Kidney epithelial cell (primary cell): ENCODE measurements at places on chromosomes 2 and 18. TPM values are rescaled to one million over a fixed set of nuclear protein-coding genes. Genes with fewer than 3 reads are reported as not detected.

The MROH2A gene
- not detected in 2 replicates for total RNA-seq

The FSHR gene
- total RNA-seq, result not detected in 2 replicates

The CNOT9 gene
- 38.5 and 57.1 TPM in 2 replicates for total RNA-seq

The CCDC74A gene
- 24.2 and 33.3 TPM in 2 replicates for total RNA-seq

The TEX44 gene
- total RNA-seq, result not detected in 2 replicates

The KIAA2012 gene
- total RNA-seq, result not detected in 2 replicates

The CENPA gene
- 2.4 and 4.9 TPM in 2 replicates for total RNA-seq

DNA sequence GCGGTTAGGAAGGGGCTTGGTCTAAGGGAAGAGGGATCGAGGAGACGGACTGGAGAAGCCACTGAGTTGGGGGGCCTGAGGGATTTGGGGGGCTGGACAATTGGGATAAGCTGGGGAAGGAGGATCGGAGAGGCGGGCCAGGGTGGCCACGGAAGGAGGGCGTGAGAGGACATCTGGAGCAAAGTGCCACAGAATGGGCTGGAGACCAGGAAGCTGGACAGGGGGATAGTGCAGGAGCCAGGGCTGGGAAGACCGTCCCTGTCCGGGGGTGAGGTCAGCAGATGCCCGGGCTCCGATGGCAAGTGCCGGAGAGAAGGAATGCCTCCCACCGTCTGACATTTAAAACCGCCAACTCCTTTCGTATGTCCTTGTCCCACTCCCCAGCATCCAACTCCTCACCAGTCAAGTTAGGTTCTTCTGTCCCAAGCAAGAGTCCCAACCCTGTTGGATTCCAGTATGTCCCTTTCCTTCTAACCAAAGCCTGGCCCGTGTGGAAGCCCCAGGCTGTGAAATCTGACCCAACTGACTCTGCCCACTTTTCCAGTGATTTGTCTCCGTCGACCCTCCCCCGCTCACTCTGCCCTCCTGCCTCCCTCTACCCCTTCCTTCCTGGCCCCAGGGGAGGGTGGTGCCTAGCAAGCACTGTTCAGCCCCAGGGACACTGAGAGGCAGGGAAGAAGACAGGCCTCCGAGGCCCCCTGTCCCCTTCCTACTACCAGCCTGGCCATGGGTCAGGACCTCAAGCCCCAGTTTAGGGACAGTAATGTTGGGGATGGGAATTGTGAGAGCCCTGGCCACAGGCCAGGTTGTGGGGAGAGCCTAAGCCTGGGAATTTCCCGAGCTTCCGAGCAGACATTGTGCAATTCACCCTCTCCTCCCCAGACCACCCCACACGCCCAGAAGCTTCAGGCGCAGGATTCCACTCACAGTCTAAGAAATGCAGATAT lies 31.5 kb upstream of the TMBIM1 start:
- DNase-seq, result no peak

DNA sequence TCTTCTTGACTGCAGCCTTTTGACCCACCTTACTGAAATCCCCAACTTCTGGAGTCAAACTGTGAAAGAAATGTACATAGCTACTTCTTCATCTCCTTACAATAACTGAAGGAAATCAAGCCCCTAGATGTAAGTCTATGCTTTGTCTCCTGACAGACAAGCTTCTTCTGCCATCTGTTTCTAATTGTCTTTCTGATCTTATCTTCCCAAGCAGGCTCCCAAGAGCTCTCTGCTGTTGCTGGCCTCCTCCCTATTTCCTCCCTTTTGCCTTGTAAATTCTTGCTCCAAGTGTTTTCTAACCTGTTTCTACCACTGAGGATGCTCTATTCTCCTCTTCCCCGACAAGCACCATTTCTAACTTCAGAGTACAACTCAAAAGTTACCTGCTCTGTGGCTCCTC lies 77.4 kb upstream of the OSR1 start:
- no peak for DNase-seq

DNA sequence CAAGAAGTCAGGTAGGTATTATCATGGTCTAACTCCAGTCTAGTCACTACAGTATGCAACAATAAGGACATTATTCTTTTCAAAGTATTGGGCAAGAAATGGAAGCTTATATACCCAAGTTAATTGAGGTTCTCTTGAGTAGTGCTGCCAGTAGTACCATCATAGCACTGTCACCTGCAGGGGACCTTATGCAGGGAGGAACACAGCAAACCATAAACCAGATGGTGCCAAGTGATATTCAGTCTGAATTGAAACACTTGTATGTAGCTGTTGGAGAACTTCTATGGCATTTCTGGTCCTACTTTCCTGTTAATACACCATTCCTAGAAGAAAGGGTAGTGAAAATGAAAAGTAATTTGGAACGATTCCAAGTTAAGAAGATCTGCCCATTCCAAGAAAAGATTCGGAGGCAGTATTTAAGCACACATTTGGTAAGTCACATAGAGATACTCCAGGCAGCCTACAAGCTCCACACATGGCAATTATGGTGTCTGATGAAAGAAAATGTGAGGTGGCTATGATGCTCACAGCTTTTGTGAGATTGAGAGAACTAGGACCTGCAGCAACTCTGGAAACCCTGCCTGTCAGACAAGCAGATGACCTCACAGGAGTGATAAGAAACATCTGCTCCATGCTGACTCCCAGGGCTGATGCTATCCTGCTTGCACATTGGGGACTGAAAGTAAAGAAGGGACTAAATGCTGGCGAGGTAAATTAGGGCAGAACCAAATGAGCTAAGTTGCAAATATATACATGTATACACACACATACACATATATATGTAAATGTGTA lies 174.7 kb downstream of the MC4R start:
- DNase-seq, result no peak

DNA sequence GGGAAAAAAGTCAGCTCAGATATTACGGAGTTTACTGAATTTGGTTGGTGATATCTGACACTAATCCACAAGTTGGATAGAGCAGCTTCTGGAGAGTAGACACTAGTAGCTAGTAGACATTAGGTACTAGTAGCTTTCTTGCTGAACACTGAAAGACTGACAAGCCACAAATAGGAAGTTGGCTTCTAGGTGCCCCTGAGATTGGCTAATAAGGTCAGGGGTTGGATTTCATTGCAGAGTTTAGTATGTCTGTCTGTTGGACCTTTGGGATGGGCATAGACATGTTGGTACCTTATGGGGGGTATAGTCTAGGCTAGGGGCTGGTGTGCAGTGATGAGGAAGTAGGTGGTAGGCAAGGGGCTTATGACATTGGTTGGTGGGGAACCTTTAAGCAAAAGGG lies 164.9 kb upstream of the LRRTM1 start:
- no peak for DNase-seq

DNA sequence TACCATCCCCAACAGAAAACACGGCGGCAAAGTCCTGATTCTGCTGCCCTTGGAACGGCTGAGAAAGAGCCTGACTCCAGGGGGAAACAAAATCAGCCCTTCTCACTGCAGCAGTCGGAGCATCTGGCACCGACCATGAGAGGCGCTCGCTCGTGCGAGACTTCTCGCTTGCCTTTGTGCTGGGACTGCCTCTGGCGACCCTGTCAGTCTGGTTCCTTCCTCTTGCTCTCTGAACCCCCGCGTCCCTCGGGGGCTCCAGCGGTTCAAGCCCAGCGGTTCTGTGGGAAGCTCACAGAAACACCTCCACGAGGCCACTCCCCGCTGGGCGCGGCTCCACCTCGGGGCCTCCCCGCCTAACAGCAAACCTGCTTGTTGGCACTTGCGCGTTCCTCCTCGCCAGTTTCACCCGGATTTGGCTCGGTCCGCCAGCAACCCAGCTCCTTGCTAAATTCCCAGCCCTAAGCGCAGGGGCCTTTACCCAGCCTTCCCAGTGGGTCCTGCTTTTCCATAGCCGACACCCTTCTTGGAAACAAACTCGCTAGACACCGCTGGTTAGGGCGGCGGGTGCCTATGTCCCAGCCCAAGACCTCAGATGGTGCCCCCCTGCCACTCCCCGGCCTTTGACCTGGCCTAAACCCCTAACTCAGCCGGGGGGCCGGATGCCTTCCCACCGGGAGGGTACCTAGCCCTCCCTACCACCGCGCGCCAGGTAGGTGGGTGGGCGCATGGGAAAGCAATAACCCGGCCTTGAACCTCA lies 2.2 kb downstream of the RND3 start:
- no peak for DNase-seq

DNA sequence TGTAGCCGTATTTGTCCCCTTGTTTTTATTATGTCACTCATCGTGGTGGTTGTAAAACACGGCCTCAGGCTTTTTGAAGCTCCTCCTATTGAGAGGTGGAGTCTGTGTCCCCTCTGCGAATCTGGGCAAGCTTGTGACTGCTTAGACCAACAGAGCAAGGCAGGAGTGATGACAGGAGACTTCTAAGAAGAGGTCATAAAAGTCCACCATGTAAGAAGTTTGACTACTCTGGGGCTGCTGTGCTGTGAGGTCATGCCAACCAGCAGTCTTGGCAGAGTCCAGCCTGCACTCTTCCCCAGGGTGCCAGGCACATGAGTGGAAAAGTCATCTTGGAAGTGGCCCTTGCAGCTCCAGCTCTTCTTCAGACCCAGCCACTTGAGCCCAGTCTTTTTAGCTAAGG lies 83.8 kb upstream of the SPTBN1 start:
- DNase-seq, result no peak

DNA sequence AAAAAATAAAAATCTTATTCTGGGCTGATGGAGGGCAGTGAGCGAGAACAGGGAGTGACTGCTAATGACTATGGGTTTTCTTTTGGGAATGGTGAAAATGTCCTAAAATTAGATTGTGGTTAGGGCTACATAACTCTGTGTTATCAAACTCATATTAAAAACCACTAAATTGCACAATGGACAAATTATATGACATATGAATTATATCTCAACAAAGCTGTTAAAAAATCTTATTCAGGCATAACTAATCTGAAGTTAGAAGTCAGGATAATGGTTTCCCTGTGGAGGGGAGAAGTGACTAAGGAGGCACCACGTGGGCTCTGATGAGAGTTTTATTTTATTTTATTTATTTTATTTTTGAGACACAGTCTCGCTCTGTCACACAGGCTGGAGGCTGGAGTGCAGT lies 32.1 kb upstream of the DPP4 start:
- no peak for DNase-seq

- no peak for DNase-seq
These were observed 593 bp downstream of the SP140L start for GRCh38 chr2:230327418-230328154.

- DNase-seq, result no peak
These were observed 634 bp downstream of the CREB1 start for GRCh38 chr2:207530160-207531031.

DNA sequence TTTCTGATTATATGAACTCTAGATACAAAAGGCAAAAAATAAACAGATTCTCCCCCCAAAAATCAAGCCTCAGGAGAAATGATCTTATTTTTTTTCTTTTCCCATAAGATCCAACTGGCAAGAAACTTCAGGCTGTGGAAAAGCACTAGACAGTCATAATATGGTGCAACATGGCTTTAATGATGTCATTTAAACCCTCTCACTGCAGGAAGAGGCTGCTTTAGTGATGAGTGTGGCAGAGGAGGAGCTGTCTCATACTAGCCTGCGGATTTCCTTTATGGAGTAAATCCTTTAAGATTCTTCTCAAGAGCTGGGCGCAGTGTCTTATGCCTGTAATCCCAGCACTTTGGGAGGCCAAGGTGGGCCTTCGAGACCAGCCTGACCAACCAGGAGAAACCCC lies 83.3 kb upstream of the CD28 start:
- DNase-seq, result peak; percentile 63

DNA sequence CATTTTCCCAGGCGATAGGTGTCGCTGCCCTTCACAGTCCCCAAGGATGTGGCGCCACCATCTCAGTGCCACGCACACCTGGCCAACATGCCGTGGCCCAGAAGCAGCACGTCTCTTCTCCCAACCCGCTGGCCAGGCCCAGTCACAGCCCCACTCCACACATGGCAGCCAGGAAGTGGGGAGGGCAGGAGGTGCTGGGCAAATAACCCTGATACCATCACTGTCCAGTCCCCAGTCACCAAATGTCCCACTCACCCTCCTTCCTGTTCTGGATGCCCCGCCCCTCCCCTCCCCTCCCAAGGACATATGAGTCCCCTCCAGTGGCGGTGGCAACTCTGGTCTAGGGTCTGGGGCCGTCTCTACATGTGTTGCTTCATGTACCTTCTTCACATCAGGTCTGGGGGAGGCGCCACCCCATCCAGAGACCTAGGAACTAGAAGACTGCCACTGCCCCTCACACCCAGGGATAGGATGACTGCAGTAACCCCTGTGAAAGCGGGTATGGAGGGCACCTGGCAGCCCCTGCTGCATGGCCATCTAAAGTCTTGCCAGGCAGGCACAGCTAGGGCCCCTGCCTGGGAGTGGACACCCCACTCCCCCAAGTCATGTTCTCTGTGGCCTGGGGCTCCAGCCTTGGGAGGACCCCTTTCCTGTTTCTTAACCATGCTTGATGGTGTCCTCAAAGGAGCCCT lies 7.3 kb upstream of the CAPN10 start:
- no peak for DNase-seq

DNA sequence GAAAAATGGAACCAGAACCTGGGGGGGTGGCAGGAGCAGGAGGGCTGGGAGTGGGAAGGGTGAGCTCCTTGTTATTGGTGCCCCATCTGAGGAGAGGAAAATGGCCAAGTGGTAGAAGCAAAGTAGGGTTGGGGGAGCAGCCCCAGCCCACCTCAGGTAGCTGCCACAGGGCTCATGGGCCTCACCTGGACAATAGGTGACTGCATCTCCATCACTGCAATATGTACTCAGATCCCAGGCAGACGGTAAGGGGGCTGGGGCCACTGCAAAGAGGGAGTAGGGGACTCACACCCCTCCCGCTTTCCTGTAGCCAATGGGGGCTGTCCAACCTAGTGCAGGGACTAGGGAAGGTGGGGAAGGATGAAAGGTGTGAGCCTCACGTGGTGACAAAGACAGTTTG lies 4.2 kb downstream of the C2orf81 start:
- no peak for DNase-seq

DNA sequence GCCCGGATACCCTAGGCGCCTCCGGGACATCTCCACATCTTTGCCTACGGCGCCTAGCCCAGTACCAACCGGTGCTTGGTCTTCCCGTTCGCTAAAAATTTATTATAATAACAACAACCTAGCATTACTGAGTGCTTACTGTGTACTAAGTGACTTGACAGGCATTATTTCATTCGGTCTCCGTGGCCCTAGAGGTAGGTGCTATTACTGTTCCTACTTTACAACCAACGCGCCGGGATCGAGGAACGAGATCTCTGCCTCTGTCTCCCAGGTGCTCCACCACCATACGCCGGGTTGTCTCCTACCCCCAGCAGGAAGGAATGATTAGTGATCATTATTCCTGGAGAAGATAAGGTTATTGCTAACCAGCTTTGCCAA lies 657 bp upstream of the BIN1 start:
- DNase-seq, result no peak

- no peak for DNase-seq
These were observed 41.4 kb upstream of the TTC32 start for GRCh38 chr2:19943189-19943588.

DNA sequence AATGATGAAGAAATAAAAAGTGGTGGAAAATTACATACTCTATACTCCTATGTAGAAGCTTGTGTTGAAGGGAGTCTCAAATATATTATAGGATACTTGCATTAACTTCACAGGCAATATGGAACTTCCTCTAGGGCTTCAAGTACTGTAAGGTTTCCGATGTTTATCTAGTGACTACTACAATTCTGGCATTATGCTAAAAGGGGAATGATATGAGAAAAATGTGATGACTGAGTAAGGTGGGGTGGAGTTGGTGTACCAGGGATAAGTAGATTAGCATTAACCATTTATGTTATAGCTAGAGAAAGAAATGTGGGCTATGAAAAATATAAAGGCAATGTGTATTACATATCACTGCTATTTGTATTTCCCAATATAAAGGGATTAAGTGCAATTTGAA lies 229.5 kb downstream of the DCC start:
- no peak for DNase-seq
